Cerebellar nuclear complex (tissue), 1 donor: ENCODE measurements at places on chromosomes 6 and 20.

GRCh38 chr6:105041880-105042279, 85.0 kb downstream of the LIN28B start:
- no peak for DNase-seq

GRCh38 chr6:70652216-70652615, 15.5 kb upstream of the SMAP1 start:
- no peak for DNase-seq

DNA sequence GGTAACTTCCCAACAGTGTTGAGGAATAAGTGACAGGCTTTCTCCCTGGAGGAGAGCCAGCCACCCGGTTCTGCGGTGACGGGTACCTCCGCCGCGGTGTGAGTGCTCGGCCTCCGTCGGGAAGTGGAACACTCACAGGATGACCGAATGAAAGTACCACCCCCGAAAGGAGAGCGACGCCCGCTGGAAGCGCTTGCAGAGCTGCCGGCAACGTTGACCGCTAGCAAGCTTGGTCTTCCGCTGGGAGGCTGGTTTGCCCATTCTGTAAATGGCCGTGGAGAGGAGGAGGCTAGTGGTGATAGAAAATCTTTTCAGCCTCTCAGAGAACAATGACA, 614 bp upstream of the TMEM242 start:
- DNase-seq, result no peak

GRCh38 chr20:50610212-50610718, 81.1 kb downstream of the RIPOR3 start:
- DNase-seq, result no peak

DNA sequence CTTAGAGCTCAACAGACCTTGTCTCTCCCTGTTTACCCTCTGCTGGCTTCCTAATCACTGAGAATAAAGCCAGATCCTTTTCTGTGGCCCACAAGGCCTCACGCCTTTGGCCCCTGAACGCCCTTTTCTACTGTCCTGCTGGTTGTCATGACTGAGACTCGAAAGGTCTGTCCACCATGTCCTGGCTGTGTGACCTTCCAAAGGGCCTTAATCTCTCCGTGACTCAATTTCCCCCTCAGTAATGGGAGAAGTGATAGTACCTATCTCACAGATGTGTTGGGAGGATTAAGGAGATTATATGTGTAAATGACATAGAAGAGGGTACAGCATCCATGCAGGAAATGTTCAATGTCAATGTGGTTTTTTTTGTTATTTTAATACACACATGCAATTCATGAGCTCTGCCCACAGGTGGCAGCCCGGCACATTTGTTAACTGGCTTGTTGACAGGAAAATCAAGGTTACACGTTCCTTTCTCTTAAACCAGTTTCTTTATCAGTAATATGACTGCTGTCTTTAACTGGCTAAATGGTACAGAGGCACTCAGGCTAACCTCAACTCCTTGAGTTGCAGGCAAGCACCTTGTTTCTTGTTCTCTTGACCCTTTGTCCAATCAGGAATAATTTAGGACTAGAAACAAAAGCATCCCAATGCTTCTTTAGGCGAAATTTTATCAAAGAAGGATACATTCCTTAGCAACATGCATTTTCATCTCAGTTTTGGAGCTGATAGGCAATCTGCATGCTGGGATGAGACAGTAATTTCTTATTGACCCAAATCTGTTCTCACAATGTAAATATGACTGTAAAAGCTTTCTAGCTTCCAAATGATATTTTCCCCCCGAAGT, 16.6 kb downstream of the SLC22A1 start:
- DNase-seq, result no peak

DNA sequence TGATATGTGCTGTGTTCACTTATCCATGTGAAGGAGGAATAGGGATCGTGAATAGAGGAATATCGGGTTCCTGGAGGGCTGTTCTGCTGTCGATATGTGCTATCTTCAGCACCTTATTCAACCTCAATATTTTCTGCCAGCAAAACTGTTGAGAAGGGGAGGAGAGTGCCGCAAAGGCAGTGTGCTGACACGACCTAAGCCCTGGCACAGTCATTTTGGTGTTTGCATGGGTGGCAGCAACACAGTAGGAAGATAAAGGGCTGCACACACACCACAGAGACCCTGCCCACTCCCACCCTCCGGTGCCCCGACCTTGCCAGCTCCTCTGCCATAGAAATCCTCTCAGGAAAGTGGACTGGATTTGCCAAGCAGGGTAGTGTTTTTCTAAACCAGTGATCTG, 47.0 kb downstream of the ZDHHC14 start:
- no peak for DNase-seq

GRCh38 chr20:58646257-58646656, 4.8 kb upstream of the STX16 start:
- DNase-seq, result no peak

- no peak for DNase-seq
Observed at GRCh38 chr6:25004357-25004756, 68.6 kb upstream of the RIPOR2 start.

DNA sequence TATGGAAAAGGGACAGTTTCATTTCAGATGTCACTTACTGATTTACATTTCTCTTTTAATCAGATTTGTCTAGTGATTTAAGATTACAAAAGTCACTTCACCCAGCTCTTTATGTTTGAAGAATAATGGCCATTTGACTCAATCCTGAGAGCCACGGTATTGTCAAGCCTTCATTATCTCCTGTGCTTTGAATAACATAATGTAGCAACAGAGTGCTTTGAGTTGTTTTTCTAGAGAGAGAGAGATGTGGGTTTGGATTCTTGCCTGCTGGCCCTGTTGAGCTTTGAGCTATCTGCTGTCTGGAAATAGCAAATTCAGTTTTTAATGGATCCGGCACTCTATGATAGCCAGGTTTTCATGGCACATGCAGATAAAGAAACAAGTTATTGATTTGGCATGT, 478.4 kb upstream of the SOX4 start:
- DNase-seq, result peak; percentile 18

DNA sequence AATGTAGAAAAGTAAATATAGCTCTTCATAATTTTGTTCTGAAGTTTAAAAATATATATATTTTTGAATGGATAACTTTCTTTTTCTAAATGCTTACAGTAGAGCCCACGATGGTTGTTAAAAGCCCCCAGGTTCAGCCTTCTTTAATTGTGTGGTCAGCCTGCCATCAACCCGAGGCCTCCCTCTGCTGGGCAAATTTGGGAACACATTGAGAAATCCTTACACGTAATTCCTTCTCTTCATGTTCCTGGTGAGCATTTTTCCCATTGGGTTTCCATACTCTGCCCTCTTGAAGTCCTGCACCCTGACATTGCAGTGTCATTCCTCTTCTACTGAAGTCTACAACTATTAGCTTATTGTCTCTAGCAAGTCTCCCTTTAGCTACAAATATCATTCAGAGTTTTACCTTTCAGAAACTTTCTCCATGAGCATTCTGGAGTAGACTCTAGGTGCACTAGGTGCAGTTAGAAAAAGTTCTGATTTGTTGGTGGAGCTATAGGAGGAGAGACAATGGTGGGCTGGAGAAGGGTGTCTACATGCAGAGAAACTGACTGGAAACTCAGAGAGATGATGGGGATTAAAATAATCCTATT, 40.6 kb downstream of the TRIM38 start:
- DNase-seq, result no peak

DNA sequence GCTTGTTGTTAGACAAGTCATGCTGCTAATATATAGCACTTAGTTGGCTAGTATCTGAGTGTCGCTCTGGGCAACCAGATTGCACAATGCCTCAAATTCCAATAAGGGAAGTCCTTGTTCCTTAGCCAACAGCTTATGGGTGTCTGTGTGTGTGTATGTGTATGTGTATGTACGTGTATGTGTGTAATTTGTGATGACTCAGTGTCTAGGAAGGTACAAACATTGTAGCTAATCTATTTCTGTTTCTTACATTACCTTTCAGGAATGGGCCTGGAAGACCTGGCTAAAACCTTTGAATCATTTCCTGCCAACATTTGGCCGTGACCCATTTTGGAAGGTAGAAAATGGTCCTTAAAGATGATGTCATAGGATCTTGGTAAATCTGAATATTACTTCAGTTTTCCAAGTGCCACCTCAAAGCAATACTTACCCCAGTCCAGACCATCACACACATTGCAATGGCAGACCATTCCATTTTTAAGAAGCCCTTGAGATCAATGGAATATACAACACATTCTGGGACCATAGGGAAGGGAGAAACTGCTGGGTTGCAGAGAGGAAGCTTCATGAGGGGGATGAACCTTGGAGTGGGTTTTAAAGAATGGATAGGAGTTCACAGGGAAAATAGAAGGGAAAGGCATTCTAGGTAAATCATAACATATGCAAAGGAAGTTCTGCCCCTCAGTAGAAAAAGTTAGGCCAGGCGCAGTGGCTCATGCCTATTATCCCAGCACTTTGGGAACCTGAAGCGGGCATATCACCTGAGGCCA, 25.1 kb downstream of the NEDD9 start:
- DNase-seq, result no peak

GRCh38 chr20:48714764-48715163, 113.0 kb downstream of the PREX1 start:
- DNase-seq, result no peak

DNA sequence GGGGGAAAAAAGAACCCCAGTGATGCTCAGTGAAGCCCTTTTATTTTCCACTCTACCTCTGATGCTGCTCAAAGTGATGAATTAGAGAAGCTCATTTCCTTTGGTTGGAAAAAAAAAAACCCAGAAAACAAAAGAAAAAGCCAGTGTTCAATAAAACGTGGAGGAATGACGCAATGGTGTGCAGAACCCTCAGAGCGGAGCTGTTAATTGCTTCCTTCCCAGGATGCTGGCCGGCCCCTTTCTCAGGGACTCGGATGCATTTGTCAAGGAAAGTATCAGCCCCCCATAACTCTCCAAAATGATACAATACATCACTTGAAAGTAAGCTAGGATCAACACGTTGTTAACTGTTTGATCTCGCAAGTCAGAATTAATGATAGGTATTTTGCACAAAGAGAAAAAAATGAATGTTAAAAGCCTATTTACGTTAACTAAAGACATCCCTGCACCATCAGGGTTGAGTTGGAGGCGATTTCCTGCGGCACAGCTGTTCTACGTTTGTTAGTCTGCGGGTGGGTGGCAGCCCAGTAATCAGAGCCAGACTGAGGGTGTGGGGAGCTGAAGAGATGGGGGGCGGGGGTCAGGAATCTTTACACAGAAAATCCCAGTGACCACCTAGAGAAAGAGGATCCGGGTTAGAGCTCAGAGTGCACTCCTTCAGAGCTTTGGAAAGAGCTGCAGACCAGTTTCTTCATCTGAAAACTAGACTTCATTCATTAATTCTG, 132.4 kb downstream of the BMP7 start:
- no peak for DNase-seq

- DNase-seq, result no peak
Observed at GRCh38 chr6:7787137-7787608, 61.3 kb downstream of the BMP6 start.

GRCh38 chr20:41180599-41181333, 43.4 kb downstream of the PLCG1 start:
- DNase-seq, result no peak

GRCh38 chr6:135939208-135939591, 87.7 kb downstream of the PDE7B start:
- no peak for DNase-seq

- no peak for DNase-seq
Observed at GRCh38 chr6:79084693-79085092, 6.6 kb upstream of the PHIP start.

DNA sequence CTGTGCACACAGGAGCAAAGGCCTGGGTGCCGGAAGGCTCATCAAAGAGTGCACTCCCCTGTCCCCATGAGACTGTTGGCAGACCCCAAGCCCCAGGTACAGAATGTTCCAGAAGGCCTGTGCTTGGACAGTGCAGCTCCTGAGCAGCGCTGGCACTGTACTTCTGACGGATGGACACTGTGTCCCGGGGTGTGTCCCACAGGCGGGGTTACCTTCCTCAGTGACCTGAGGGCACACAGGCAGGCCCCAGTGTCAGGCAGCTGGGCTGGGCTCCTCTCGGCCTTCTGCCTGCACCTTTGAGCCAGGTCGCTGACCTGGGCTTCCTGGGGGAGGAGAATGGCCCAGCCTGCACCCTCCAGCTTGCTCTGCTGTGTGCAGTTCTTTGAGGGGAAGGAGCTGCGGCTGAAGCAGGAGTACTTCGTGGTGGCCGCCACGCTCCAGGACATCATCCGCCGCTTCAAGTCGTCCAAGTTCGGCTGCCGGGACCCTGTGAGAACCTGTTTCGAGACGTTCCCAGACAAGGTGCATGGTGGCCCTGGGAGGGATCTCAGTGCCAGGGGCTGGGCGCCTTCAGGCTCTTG, 30.1 kb downstream of the PYGB start:
- DNase-seq, result no peak

- no peak for DNase-seq
Observed at GRCh38 chr6:28489366-28490204, 26.0 kb downstream of the GPX6 start.

- DNase-seq, result no peak
Observed at GRCh38 chr6:63154535-63154934, 56.7 kb upstream of the FKBP1C start.

DNA sequence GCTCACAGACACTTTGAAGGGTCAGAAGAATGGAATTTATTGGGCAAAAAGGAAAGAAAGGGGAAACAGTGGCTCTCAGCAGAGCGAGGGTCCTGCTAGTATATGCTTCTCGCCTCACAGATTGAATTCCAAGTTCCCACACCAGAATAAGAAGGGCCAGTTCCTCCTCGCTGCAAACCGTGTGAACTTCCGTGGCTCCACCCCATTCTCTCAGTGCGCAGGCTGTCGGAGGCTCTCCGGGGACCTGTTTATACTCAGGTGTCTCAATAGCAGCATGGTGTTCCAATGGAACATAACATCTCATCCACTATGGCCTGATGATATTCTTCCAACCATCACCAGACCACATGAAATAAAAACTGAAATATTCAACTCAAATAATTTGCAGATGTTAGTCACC, 4.6 kb downstream of the SAMD3 start:
- no peak for DNase-seq

GRCh38 chr6:162825597-162825996, 97.8 kb downstream of the PACRG start:
- no peak for DNase-seq

GRCh38 chr6:135831016-135831415, 20.5 kb upstream of the PDE7B start:
- DNase-seq, result no peak

- no peak for DNase-seq
Observed at GRCh38 chr6:29945281-29945820, 3.0 kb downstream of the HLA-A start.

DNA sequence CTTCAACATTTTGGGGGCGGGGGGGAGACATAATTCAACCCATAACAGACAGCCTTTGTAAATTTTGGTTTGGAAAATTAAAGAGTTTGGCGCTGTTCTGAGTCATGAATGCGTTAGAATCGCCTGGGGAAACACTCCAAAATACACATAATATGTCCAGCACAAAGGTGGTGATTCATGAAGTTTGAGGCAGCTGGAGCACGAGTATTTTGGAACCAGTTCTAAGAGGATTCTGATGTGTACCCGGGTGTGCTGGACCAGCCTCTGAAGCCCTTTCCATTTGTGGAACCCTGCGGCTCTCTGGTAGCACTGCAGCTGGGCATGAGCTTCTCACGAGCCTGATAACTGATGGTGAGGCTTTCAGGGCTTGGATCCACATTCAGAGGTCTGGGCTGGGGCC, 4.7 kb downstream of the GMPR start:
- DNase-seq, result no peak
